Stimulated activated CD4-positive, alpha-beta T cell treated with anti-CD3 and anti-CD28 coated beads, Interleukin-2, amount 100 ng/mL, for 24 hours (primary cell): ENCODE measurements at places on chromosomes 2 and 18.

DNA sequence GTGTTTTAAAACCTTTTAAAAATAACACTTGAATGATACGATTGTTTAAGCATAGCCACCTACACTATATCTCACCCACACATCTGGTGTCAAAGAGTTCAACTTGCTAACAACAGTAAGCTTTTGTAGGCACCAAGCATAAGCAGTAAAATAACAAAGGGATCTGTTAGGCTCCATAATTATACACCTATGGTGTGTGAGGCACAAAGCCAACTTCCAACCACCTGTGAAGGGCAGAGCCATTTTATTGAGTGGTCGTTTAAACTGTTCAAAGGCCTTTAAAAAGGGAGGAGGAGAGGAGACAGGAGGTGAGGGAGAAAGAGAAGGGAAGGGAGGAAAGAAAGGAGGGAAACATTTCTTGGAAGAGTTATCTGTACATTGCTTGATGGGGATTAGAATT is 27.9 kb downstream of the NEMP2 start:
- no peak for DNase-seq

GRCh38 chr2:200600549-200601225 is 14.9 kb downstream of the AOX1 start:
- no peak for DNase-seq

- DNase-seq = no peak
Observed at GRCh38 chr2:111226876-111227700, 106.4 kb downstream of the BCL2L11 start.

DNA sequence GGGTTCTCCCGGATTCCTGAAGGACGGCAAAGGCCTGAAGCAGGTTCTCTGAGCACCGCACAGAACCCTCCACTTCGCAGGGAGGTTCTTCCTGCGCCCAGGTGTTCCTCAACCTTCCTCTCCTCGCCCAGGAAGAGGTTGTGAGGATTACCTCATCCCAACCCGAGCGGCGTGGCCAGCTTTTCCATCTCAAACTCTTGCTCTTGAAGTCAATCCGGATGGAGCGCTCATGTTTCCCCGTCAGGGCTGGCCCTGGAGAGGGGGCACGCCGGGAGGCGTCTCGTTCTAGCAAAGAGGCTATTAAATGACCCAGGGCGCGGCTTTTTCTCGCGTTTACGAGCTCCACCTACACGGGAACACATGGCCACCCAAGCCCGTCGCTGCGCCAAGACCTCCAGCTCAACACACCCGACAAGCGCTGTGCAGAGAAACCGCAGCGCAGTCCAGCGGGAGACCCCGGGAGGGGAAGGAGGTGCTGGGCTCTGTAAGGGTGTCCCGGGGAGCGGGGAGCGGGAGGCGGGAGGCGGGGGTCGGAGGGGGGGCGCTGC is 540 bp upstream of the RAB10 start:
- no peak for DNase-seq

DNA sequence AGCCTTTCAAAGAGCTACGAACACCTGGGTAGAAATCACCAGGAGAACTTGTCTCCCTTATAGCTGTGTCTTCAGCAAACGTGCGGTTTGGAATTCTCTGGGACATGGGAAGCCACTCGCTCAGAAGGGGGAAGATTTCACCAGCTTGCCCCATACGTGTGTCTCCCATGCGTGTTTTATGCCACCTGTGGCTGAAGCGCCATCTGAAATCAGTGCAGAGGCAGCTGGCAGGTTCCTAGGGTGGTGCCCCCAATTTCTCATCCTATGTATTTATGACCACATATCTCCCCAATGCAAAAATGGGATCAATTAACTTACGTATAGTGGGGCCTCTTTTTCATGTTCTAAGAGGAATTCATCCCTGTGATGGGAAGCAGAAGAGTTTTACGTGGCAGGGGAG is 81.6 kb downstream of the TPO start:
- no peak for DNase-seq

DNA sequence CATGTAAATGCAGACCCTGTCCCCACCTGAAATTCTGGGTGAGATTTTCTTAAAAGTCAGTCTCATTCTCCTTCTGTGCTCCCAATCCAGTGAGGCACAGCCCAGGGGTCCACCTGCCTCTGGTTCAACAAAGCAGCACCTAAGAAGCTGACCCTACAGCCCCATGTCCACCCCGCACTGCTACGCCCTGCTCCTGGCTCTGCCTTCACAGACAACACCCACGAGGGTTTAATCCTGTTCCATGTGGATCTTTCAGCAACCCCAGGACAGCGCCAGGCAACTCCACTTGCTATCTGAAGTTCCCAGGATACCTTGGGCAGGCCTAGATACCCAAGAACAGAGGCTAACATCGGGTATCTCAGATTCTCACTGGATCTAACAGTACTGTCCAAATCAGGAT is 44.9 kb downstream of the HDLBP start:
- no peak for DNase-seq

DNA sequence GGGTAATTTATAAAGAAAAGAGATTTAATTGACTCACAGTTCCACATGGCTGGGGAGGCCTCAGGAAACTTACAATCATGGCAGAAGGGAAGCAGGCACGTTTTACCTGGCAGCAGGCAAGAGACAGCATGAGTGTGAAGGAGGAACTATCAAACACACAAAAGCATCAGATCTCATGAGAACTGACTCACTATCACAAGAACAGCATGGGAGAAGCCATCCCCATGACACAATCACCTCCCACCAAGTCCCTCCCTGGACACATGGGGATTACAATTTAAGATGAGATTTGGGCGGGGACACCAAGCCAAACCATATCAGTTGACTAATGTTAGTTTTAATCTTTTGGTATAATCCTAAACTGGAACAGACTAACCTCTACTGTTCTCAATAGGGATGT is 49.1 kb upstream of the CPO start:
- DNase-seq = no peak

DNA sequence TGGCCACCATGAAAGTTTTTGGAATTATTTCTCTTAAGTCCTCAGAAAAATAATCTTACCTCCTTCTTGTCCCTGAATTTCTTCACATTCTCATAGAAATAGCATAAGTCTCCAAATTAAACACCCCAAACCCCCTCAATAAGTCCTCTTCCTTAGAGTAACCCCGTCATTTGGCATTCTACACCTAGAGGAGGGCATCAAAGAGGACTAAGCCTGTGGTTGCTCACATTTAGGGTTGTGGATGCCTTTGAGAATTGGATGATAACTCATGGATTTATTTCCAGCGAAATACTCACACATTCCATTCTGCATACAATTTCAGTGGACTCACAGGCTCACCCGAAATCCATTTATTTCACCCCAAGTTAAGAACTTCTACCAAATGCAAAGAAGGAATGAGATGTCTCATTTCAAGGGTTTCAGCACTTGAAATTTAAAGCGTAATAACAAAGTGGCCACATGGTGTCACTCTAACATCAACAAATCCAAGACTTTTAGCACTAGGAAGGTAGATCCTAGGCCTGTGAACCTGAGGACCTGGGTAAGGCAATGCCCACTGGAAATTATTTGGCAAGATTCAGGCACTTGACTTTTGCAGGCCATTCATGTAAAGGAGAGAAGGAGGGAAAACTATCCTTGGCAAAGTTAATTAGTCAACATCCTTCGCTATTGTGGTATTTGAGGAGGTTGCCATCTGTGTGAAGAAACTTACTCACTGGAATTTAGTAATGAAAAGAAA is 24.6 kb downstream of the DYTN start:
- peak; percentile 4 for DNase-seq

DNA sequence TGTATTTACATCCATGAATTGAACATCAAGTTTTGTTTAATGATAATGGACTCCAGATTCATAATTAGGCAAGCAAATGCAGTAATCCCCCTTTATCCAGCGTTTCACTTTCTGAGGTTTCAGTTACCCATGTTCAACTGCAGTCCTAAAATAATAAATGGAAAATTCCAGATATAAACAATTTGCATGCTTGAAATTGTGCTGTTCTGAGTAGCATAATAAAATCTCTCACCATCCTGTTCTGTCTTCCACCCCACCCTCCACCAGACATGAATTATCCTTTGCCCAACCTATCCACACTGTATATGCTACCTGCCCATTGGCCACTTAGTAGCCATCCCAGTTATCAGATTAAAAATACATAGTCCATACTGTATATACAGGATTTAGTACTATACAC is 224.5 kb upstream of the CHAC2 start:
- DNase-seq = no peak

DNA sequence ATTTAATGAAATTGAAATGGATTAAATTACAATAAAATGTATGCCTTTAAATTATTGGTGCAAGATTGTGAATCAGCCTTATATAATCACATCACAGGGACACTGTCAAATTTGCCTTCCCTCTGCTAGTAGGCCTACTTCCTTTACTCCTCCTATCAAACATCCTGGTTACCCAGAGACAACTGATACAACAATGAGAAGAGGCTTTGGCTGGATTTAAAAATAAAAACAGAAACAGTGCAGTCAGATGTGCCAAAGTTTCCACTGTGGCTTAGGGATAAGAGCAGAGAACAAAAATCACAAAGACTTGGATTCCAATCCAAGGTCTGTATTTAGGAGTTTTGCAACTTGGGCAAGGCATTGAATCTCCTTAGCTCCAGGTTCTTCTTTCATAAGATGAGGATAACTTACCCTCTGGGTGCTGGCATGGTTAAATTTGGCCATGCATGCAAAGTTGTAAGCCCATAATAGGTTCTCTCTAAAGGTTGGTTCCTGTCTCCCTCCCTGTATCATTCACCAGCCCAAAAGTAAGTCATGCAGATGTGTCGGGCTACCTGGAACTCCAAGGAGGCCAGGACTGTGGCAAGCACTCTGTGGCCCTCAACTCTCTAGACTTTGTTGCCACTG is 99.3 kb upstream of the LRATD1 start:
- no peak for DNase-seq

DNA sequence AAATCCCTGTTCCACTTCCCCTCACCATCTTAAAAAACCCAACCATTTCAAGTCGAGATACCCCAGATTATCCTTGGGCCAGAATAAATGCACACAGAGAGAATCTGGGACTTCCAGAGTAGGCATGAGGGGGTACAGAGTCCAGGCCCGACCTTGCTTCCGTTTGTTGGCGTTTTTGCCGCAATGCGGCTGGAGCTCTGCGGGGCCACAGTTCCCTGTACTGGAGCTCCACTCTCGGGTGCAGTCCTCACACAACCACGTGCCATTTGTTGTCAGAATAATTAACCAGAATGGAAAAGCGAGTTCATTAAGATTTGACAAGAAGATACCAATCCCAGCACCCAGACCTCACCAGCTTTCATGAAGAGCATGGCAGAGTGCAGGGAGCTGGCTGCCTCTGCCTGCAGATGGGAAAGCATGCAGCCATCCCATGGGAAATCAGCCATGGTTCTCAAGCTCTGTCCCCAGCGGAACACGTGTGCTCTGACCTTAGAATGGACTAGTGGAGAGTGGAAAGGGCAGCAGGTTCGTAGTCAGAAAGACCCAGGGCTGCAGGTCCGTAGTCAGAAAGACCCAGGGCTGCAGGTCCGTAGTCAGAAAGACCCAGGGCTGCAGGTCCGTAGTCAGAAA is 472.8 kb downstream of the EIPR1 start:
- no peak for DNase-seq

DNA sequence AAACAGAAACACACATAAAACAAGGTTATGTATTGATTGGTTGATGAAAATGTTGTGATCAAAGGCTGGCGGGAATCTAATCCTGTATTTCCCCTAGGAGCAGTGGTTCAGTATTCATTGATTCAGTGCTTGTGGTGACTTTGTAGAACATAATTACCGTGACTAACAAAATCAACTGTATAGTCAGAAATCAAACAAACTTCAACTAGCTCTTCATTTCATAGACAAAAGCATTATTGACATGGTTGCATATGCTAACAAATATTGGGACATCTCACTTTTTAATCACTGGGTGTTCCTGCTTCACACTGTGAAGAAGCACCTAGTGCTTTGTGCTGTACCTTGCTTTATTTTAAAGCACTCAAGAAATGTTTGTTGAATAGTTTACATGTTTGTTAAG is 41.4 kb downstream of the USP14 start:
- no peak for DNase-seq

GRCh38 chr2:176098366-176099158 is 1.0 kb upstream of the HOXD12 start:
- DNase-seq = no peak
